T-helper 2 cell treated with Interferon-gamma antibody and Interleukin-4, amounts not matched to agents 5 μg/mL and 100 μg/mL, for 36 hours (primary cell): ENCODE measurements at places on chromosomes 7 and 10.

- DNase-seq: no peak
Observed at GRCh38 chr10:101446947-101447346, 93.0 kb downstream of the BTRC start.

- no peak for DNase-seq
Observed at GRCh38 chr7:15750727-15751126, 64.2 kb upstream of the MEOX2 start.

DNA sequence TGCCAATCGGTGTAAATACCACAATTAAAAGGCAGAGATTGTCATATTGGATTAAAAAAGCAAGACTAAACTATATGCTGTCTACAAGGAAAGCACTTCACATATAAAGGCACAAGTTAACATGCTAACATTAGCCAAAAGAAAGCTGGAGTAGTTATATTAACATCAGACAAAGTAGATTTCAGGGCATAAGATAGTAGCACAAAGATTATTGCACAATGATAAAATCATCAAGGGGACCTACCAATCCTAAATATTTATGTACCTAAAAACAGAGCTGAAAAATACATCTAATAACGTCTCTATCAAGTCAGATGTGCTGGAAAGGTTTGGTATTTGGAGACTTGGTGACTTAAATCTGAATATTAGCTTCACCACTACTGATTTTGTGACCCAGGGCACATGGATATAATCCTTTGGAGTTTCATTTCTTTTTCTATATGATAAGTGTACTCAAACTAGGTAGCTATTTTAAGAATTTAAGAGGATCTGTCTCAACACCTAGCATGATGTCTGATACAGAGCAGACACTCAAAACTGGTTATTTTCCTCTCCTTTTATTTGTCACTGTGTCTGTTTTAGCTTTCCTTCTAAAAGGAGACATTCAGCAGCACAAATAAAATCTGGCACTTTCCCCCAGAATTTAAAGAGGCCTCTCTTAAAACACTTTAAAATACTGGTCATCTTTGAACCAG, 156.5 kb downstream of the DOCK4 start:
- no peak for DNase-seq

DNA sequence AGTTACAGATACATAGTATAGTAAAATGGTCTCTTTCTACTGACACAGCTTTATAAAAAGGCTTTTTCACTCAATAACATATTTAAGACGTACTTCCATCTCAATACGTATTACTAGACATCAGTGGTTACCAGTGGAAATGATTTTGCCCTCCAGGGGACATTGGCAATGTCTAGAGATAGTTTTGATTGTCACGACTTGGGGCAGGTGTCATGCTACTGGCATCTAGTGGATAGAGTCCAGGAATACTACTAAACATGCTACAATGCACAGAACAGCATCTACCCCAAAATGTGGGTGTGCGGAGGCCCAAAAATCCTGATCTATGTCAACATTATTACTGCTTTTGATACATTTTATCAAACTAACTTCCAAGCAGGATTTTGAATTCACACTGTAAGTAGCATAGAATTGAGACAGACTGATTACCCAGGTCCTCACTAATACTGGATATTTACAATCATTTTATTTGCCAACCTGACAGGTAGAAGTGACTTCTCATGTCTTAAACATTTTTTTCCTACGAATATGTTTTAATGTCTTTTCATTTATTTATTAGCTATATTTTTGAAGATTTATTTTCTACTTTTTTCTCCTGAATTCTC, 53.8 kb downstream of the HGF start:
- DNase-seq: no peak

GRCh38 chr7:149733131-149733923, 40.1 kb downstream of the ZNF467 start:
- no peak for DNase-seq

GRCh38 chr10:118304521-118304920, 37.6 kb downstream of the FAM204A start:
- no peak for DNase-seq

GRCh38 chr7:1136841-1137516, 23.0 kb downstream of the ZFAND2A start:
- DNase-seq: no peak

- DNase-seq: no peak
Observed at GRCh38 chr10:106980495-106981451, 183.7 kb downstream of the SORCS1 start.

DNA sequence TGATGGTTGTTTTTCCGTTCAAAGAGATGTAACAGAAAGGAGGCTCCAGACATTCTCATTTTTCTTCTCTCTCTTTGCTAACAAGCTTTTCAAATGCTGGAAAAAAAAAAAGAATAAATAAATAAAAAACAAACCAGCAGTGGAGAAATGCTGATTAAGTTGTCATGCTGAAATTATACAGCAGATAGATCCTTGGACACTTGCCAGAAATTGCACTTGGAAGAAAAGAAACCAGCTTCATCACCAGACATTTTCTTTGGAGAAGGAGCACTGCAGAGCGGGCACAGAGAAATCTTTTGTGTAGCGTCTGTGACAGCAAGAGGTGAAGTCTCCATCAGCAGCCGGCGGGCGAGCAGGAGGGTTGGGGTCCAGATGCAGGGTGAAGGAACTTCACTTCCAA, 55.8 kb downstream of the CLRN3 start:
- no peak for DNase-seq

- no peak for DNase-seq
Observed at GRCh38 chr7:47207956-47208355, 374.0 kb downstream of the TNS3 start.

GRCh38 chr7:32161708-32162107, 91.5 kb upstream of the PDE1C start:
- DNase-seq: no peak
